Cerebellar nuclear complex (tissue), 1 donor: ENCODE measurements at places on chromosomes 5 and 9.

DNA sequence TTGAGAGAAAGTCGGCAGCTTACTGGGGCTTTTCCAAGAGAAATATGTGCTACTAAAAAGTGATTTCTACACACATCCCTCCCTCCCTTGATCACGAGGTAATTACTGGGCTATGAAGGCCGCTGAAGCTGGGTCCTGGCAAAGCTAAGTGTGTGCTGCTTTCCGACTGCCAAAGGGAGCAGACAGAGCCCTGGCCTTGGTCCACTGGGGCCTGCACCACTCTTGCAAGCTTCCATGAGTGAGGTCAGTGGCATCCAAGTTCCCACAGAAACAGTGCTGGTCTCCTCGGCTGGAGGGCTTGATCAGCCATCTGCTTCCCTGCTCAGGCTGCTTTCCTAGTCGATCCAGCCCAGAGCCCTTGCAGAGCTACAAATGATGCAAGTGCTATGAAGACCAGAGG, 154.8 kb upstream of the LHFPL2 start:
- DNase-seq: peak; percentile 54

DNA sequence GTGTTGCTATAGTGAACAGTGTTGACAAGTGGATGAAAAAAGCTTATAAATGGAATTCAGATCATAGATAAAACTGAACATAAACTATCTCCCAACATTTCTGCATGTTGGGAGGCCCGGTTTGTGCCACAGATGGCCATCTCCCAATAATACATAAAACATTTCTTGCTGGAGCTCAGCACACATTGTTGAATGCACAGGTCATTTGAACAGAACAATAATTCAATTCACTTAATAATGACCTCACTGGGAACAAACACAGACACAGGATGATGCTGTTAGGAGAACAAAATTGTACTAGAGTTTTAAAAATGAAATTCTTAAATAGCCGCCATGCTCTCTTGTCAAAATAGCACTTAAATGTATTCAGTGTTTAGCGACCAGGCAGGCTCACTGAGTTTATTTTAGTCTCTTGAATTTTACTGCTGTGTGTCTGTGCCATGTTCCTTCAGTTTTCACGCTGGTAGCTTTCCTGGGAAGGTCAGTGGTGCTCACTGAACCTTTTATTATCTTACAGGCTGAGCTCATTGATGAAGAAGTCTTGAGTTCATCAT, 85.0 kb upstream of the SSBP2 start:
- no peak for DNase-seq

GRCh38 chr9:91159664-91160121, 202.0 kb downstream of the AUH start:
- no peak for DNase-seq

GRCh38 chr5:112338681-112339337, 80.3 kb downstream of the EPB41L4A start:
- DNase-seq: no peak

DNA sequence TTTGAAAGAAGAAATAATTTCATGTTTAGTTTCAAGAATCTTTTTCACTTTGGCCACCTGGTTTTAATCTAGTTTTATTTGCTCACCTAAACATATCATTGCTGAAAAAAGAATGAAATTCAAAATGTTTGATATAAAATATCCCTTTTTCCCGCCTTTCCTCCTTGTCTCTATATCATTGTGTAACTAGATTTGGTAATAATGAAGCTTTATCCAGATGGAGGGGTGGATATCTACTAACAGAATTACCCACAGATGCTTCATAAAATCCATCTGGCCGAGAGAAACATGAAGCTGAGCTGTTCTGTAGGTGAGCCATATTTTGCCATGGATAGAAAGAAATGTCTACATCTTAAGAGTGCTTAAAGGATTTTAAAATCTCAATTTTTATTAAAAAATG, 214.7 kb downstream of the ICE1 start:
- DNase-seq: no peak

DNA sequence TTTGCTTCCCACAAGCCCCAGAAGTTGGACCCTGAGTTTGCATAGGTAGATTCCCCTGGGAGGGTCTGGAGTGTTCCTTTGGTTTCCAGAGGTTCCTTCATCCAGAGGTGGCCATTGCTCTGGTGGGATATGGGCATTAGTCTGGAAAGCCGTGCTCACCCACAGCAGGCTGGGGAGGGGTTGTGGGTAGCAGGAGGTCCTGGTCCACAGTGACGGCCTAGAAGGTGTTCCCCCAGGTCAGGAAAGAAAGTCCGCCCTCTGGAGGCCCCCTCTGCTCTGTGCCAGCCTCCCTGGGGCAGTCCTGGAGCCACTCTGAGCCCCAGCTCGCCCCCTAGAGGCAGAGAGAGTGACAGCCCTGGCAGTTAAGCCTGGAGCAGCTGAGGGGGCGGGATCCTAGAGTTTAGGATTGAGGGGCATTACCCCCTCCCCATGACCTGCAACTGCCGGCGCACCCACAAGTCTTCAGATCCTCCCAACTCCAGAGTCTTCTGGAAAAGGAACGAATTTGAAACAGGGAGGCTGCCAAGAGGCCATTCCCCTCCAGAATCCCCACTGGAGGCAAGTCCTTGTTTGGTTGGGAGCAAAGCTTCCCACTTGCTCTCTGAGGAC, 36.8 kb downstream of the NDST1 start:
- DNase-seq: no peak

DNA sequence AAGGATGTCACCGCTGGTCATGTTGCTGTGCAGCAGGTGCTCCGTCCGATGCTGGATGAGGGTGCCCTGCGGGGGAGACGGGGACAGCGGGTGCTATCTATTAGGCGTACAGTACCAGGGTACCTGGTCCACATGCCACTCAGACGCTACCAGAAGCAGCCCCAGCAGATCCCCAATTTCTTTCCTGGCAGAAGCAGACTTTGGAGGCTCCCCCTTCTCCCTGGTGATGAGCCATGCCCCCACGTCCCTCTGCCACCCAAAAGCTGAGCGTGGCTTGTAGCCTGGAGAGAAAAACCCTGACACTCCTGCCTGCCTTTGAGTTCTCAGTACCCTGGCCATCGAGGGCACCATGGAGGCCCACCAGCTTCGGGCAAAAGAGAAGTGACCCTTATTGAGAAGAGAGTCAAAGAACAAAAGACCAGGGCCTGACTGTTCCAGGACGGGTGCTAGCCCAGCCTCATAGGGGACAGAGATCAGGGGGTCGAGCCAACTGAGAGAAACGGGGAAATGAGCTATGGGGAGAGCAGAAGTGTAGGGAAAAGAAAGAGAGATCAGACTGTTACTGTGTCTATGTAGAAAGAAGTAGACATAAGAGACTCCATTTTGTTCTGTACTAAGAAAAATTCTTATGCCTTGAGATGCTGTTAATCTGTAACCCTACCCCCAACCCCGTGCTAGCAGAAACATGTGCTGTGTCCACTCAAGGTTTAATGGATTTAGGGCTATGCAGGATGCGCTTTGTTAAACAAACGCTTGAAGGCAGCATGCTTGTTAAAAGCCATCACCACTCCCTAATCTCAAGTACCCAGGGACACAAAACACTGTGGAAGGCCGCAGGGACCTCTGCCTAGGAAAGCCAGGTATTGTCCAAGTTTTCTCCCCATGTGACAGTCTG, 62.0 kb upstream of the ZNF354B start:
- DNase-seq: no peak
